Lower lobe of right lung (tissue), 2 donors: ENCODE measurements at places on chromosomes 6 and 20.

DNA sequence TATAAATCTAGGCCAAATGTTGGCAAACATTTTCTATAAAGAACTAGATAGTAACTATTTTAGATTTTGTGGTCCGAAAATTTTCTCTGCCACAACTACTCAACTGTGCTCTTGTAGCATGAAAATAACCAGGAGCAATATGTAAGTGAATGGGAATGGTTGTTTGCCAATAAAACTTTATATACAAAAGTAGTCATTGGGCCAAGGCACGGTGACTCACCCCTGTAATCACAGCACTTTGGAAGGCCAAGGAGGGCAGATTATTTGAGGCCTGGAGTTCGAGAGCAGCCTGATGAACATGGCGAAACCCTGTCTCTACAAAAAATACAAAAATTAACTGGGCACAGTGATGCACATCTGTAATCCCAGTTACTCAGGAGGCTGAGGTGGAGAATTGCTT, 617.1 kb downstream of the EPM2A start:
- DNase-seq: no peak

DNA sequence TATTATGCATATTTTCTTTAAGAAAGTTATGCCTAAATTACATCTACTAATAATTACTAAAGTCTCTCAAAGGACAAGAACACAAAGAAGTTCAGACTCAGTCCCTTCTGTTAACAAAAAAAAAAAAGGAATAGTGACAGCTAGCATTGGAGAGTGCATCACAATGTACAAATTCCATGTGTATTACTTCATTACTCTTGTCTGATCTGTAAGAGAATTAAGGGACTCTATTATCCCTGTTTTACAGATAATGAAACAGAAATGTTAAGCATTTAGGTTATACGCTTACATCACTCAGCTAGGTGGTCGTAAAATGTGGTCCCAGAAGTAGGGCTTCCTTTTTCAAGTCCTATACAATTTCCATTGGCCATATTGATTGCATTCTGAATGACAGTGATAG, 17.2 kb upstream of the VNN1 start:
- no peak for DNase-seq

GRCh38 chr6:50993941-50994720, 175.5 kb downstream of the TFAP2B start:
- DNase-seq: no peak

DNA sequence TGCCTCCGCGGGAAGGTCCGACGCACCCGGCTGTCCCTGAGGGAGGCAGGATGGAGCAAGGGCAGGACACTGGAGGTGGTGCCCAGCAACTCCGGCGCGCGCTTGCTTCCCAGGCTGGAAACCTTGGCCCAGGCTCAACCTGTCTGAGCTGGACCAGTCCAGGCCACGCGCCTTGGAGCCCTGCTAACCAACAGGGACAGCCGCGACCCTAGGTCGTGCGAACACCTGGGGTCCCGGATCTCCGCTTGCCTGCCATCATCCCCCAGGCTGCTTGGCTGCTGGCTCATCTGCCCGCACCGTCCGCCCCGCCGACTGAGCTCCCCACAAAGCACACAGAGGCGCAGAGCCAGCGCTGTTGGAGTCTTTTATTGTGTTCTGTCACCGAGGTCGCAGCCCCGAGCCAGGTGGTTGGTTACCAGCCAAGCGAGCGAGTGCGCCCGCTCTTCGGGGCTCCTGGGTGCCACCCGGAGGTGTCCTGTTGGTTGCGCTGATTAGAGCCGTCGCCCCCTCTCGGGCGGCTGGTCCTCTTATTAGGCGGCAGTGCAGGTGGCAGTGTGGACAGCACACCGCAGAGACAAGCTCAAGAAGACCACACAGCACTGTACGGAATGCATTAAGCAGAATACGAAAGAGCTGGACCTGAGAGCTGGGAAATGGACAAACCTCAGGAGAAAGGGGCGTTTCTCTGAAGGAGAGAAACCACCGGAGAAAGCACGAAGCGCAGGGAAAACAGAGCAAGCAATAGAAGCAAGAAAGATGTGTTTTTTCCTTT, 3.8 kb downstream of the COL12A1 start:
- DNase-seq: peak; percentile 48

DNA sequence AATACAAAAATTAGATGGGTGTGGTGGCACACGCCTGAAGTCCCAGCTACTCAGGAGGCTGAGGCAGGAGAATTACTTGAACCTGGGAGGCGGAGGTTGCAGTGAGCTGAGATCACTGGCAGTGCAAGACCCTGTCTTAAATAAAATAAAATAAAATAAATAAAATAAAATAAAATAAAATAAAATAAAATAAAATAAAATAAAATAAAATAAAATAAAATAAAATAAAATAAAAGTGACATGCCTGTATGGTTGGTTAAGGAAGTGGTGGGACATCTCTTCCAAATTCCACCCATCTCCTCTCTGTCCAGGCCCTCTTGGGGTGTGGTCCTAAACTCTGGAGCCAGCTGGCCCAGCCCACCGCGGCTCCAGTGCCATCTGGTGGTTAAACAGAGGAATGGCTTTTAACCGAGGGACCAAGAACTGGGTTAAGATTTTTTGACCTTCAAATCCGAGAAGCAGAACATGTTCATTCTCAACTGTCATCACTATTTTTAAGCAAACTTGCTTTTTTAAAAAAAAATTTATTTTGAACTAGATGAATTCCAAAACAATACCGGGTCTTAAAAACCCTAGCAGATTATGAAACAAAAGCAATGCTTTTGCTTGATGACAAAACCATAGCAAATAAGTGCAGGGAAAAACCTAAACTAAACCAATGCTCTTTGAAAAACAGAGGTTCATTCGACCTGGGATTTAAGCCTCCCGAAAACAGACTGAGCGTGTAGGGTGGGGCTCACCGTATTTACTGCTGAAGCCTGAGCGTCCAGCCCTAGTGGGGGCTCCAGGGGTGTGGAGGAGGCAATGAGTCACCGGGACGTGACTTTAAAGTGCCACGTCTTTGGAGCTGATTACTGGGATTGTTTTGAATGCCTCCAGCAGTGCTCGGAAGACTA, 68.8 kb downstream of the CDC5L start:
- DNase-seq: no peak

GRCh38 chr6:163721435-163721834, 306.9 kb downstream of the QKI start:
- DNase-seq: no peak

GRCh38 chr6:125339653-125340052, 37.9 kb upstream of the HDDC2 start:
- no peak for DNase-seq

GRCh38 chr6:150622941-150623874, 23.5 kb downstream of the PLEKHG1 start:
- DNase-seq: no peak

DNA sequence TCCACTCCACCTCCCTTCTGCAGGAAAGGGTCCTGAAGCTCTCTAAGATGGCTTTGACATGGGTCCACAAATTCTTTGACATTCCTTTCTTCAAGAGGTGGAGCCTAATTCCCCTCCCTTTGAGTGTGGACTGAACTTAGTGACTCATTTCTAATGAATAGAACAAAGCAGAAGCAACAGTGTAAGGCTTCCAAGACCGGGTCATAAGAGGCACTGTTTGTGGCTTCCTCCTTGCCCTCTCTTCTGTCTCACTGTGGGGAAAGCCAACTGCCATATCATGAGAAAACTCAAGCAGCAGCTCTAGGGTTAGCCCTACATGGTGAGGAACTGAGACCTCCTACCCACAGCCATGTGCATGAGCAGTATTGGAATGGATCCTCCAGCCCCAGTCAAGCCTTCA, 5.9 kb upstream of the CDK5RAP1 start:
- no peak for DNase-seq

DNA sequence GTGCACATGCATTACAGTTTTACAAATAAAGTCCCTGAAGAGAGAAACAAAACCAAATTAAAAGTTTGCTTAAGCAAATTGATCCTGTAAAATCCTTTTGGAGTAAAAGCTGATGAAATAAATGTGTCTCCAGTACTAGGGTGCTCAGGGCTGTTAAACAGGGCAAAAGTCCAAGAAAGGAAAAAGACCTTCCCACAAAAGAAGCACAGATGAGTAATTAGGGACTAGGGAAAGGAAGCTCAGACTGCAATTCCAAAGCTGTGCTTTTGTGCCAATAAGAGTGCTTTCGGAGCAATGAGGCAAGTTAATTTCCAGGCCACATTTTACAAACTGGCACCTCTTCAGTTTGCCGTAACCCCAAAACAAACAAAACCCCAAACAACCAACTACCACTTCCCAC, 10.4 kb upstream of the RNF182 start:
- DNase-seq: no peak

DNA sequence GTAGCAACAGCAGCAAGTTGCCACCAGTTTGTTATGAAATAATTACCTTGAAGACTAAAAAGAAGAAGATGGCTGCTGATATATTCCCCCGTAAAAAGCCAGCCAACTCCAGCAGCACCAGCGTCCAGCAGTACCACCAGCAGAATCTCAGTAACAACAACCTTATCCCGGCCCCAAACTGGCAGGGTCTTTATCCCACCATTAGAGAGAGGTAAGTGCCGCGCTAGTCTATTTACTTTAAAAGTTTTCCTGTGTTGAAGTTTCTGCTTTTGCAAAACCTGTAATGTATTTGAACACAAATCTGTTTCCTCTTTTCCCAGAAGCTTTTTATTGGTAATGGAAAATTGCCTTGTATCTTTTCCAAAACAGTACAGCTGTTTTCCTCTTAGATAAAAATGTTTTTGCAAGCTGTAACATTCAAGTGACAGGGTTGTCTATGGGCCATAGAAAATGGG, 725 bp downstream of the BTBD3 start:
- DNase-seq: no peak

- no peak for DNase-seq
Observed at GRCh38 chr6:2448826-2449571, 203.6 kb upstream of the GMDS start.

GRCh38 chr6:6856538-6857523, 250.9 kb upstream of the RREB1 start:
- DNase-seq: peak; percentile 83

- DNase-seq: no peak
Observed at GRCh38 chr6:156994215-156995076, 217.3 kb downstream of the ARID1B start.

DNA sequence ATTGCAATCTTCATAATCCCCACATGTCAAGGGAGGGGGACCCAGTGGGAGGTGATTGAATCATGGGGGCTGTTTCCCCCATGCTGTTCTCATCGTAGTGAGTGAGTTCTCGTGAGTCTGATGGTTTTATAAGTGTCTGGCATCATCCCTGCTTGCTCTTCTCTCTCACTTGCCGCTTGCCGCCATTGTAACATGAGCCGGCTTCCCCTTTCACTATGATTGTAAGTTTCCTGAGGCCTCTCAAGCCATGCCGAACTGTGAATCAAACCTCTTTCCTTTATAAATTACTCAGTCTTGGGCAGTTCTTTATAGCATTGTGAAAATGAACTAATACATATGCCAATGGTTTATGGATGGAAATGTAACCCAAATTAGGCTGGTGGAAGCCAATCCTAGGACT, 109.4 kb upstream of the AKAP12 start:
- no peak for DNase-seq

GRCh38 chr6:14312587-14312986, 195.0 kb downstream of the CD83 start:
- DNase-seq: no peak

- no peak for DNase-seq
Observed at GRCh38 chr6:1946583-1946982, 298.8 kb downstream of the GMDS start.

GRCh38 chr20:32651537-32651936, 22.2 kb downstream of the C20orf203 start:
- DNase-seq: no peak

GRCh38 chr6:79377047-79377446, 142.6 kb upstream of the HMGN3 start:
- no peak for DNase-seq

GRCh38 chr6:137353346-137353745, 134.2 kb upstream of the IFNGR1 start:
- DNase-seq: no peak

DNA sequence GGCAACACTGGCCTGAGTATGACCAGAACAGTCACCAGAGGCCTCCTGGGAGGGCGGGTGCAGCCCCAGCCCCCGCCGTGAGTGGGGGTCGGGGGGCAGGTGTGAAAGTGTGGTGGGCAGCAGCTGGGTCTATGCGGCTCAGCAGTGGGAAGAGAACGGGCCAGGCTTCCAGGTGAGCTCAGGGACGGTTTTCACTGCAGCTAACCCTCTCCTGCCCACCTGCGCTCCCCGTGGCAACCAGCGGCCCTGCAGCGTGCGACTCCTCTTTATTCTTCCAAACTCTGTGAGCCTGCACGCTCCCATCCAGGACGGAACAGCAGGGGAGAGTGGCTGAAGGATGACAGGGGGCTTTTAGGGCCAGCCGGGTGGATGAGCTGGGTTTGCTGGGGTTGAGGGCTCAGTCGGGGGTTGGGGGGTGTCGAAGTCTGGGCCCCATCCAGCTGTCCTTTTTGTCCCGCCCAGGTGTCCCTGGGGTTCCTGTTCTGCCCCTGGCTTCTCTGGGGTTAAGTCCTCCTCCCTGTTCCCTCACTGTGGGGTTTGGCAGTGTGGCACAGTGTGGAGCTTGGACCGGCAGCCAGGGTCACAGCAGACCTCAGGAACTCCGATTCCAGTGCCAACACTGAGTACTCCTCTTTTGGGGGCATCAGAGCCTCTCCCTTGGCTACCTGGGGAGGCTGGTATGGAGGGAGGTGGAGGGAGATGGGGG, 859 bp upstream of the BIRC7 start:
- no peak for DNase-seq

DNA sequence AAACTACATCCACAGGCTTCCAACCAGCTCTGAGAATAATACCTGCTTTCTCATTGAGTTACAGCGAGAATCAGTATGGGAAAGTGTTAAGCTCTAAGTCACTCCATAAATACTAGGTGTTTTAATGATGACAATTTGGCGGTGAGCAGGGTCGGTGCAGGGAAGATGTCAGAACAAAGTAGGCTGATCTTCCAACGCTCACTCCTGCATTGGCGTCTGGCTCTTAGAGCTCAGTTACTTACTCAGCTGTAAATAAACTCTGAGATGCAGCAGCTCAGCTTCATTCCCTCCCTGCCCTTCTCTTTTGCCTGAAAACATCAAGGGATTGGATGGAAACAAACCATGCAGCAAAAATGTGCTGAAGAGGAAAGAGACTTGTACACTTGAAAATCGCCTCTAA, 102.5 kb upstream of the SPACA1 start:
- no peak for DNase-seq

DNA sequence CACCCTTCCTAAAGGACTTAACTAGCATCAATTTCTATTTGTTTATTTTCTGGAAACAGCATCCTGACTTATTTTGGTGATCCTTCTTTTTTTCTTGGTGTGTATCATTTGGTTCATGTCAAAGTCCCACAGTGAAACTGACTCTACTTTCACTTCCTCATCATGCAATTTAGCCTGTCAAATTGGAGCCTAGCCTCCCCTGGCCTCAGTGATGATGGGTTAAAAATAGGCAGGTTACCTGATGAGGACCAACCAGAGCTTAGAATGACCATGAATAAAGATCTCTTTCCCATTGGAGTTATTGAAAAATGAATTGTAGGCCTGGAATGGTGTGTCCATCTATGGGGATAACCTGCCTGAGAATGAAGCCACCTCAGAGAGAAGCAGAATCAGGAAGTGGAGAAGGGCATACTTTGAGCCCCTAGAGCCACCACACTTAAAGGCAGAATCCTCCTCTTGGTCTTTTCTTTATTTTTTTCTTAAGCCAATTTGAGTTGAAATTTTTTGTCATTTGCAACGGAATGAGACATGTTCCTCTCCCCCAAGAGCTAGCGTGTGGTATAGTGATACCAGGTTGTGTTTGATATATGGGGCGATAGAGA, 105.6 kb downstream of the BTBD3 start:
- no peak for DNase-seq

GRCh38 chr6:10310826-10311225, 104.0 kb downstream of the TFAP2A start:
- DNase-seq: no peak

GRCh38 chr6:9101920-9102319, 666.6 kb upstream of the SLC35B3 start:
- DNase-seq: no peak
